ENCODE measurements at places on chromosomes 3 and 15. TPM values are rescaled to one million over a fixed set of nuclear protein-coding genes. Genes with fewer than 3 reads are reported as not detected.

- no peaks in the 10 kb centered on the region for H3K36me3 ChIP-seq
- DNase-seq = no peak
- H3K4me1 ChIP-seq = peaks cover 22% of the 10 kb centered on the region
- H3K27me3 ChIP-seq = no peaks in the 10 kb centered on the region
These were observed 29.4 kb downstream of the ABTB1 start for GRCh38 chr3:127702151-127702578.

DNA sequence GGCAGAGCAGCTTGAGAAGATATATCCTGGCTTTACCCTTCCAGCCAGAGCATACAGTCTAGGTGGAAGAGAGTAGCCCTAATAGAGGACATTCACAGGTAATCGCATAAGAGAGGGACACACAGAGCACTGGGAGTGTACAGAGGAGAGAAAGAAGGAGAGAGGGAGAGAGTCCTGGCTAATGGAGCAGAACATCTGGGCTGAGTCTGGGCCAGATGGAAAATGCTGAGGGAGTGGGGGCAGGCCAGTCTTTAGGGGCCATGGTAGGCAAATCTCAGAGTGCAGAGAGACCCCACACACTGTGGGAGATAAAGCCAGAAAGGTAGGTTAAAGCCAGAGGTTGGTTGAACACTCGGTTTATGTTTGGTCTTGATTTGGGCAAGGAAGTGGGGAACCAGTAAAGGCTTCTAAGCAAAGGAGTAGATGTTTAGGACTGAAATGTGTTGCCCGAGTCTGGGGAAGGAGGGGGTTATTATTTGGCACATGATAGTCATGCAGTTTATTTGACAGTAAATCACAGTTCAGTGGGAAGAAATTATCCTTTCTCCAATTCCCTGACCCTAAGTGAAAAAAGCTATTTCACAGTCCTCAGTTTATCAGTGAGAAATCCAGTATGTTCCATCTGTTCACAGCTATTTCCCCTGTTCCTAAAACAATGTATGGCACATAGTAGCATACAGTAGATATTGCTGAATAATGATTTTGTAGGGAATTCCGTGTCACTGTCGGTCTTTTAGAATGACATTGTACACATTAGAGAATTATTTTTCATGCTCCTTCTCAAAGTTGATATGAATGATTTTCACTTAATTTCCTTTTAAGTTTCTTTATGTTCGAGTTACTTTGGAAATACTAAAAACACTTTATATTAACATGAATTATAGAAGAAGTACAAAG, 45.7 kb downstream of the PDHB start:
- no peak overlapping the region for H3K4me3 ChIP-seq
- DNase-seq = no peak
- H3K27ac ChIP-seq = peak overlapping the region; percentile 98
- no peaks in the 10 kb centered on the region for H3K27me3 ChIP-seq

GRCh38 chr3:170695486-170696064, 109.7 kb upstream of the SLC7A14 start:
- no peak for DNase-seq
- H3K36me3 ChIP-seq = no peaks in the 10 kb centered on the region
- peaks cover 21% of the 10 kb centered on the region for H3K4me1 ChIP-seq
- no peaks in the 10 kb centered on the region for H3K27me3 ChIP-seq

- no peaks in the 10 kb centered on the region for H3K36me3 ChIP-seq
- H3K27ac ChIP-seq = no peak overlapping the region
- peaks cover 5% of the 10 kb centered on the region for H3K4me1 ChIP-seq
- DNase-seq = peak; percentile 65
These were observed 294.0 kb upstream of the SOX2 start for GRCh38 chr3:181417748-181418147.

GRCh38 chr3:117200962-117201361, 491.4 kb downstream of the TUSC7 start:
- H3K27me3 ChIP-seq = no peaks in the 10 kb centered on the region
- H3K36me3 ChIP-seq = no peaks in the 10 kb centered on the region
- no peak overlapping the region for H3K27ac ChIP-seq
- no peaks in the 10 kb centered on the region for H3K4me1 ChIP-seq

The TIGIT gene
- total RNA-seq = not detected

DNA sequence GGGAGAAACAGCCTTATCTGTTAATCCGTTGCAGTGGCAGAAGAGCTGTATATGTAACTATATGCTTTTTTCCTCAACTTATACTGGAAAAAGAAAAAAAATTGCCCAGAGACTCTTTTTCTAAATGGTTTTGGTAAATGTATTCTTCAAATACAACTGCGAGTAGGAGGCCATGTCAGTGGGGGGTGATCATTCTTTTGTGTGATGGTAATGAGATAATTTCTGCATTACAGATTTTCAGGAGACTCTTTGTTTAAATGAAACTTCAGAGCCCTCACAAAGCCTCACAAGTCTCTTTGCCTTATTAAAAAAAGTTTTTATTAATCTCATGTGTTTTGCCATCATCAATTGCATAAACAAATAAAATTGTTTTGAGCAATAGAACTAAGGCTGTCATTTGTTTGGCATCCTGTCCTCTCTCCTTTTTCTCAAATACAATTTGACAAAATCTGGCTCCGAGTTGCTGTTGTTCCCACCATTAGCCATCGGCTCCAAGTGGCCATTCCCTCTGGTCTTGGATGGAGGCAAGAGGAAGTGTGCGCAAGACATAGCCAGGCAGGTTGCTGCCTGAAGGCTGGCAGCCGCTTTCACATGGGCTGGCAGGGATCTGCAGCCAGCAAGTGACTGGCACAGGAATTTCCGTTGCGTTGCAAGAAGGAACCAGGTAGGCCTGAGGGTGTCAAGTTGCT, 116.7 kb downstream of the FNDC3B start:
- DNase-seq = no peak
- H3K27ac ChIP-seq = peak overlapping the region; percentile 93
- H3K4me3 ChIP-seq = no peak overlapping the region
- peaks cover 76% of the 10 kb centered on the region for H3K4me1 ChIP-seq

DNA sequence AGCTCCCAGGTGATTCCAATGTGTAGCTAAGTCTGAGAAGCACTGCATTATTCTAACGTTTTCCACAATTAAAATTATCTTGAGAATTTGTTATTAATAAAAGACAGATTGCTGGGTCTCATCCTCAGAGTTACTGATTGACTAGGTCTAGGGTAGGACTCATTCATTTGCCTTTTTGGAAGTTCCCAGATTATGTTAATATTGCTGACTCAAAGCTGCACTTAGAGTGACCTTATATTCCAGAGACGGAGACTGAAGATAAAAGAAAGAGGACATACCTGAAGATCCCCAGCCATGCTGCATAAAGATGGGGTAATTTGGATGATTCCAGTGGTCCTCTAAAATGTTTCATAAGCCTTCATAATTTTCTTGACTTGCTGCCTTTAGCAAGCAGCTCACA, 81.8 kb downstream of the PLSCR2 start:
- H3K27ac ChIP-seq = no peak overlapping the region
- peaks cover 9% of the 10 kb centered on the region for H3K4me1 ChIP-seq
- H3K36me3 ChIP-seq = no peaks in the 10 kb centered on the region
- no peaks in the 10 kb centered on the region for H3K27me3 ChIP-seq
- H3K4me3 ChIP-seq = no peak overlapping the region
